H9 (cell line): ENCODE measurements at places on chromosomes 7 and 10. TPM values are rescaled to one million over a fixed set of nuclear protein-coding genes. Genes with fewer than 3 reads are reported as not detected.
A peak's percentile ranks its signal among the peaks of the same experiment; 100 is the strongest.

PNLIPRP2 gene
- 0.24 and 0.26 TPM in 2 replicates for total RNA-seq

ETV1 gene
- 68.5 and 71.8 TPM in 2 replicates for total RNA-seq

ALKBH4 gene
- 23.9 and 24.2 TPM in 2 replicates for total RNA-seq

TET1 gene
- total RNA-seq, result 52.1 and 53.4 TPM in 2 replicates

TEX47 gene
- total RNA-seq, result not detected in 2 replicates

CXCL12 gene
- total RNA-seq, result 28.3 and 29.5 TPM in 2 replicates

TUBAL3 gene
- not detected in 2 replicates for total RNA-seq

OLAH gene
- 0.31 and 0.48 TPM in 2 replicates for total RNA-seq

SPOCK2 gene
- 0.86 and 1.8 TPM in 2 replicates for total RNA-seq

BEND7 gene
- total RNA-seq, result 11.6 and 17.7 TPM in 2 replicates

RADIL gene
- 3.5 and 4.7 TPM in 2 replicates for total RNA-seq

ZPBP gene
- not detected in 2 replicates for total RNA-seq

NEUROD6 gene
- total RNA-seq, result not detected in 2 replicates

EVX1 gene
- not detected in 2 replicates for total RNA-seq

DIP2C gene
- total RNA-seq, result 7.6 and 7.9 TPM in 2 replicates

CRYGN gene
- total RNA-seq, result 0.79 and 1.8 TPM in 2 replicates

DENND2A gene
- total RNA-seq, result 7.3 and 8.2 TPM in 2 replicates

GRCh38 chr10:76034353-76035205, 603.2 kb downstream of the LRMDA start:
- no peak overlapping the region for H3K27ac ChIP-seq
- peaks cover 2% of the 10 kb centered on the region; the same call in 1 of the 2 replicates for H3K4me1 ChIP-seq
- no peak overlapping the region for H3K4me3 ChIP-seq
- peaks cover 6% of the 10 kb centered on the region for H3K36me3 ChIP-seq
- no peak for DNase-seq
- H3K27me3 ChIP-seq, result no peaks in the 10 kb centered on the region

- H3K27me3 ChIP-seq, result no peaks in the 10 kb centered on the region
- H3K4me3 ChIP-seq, result no peak overlapping the region
- no peaks in the 10 kb centered on the region for H3K4me1 ChIP-seq
- H3K27ac ChIP-seq, result no peak overlapping the region
These were observed 57.3 kb downstream of the ORC5 start for GRCh38 chr7:104150470-104150869.

- H3K27ac ChIP-seq, result no peak overlapping the region
- no peak overlapping the region for H3K4me3 ChIP-seq
- no peaks in the 10 kb centered on the region for H3K27me3 ChIP-seq
- H3K4me1 ChIP-seq, result peaks cover 3% of the 10 kb centered on the region; the same call in 1 of the 2 replicates
- no peak for DNase-seq
These were observed 4.3 kb upstream of the UPK3B start for GRCh38 chr7:76506081-76506440.

GRCh38 chr7:138837627-138838026, 39.6 kb upstream of the ATP6V0A4 start:
- no peaks in the 10 kb centered on the region for H3K4me1 ChIP-seq
- H3K36me3 ChIP-seq, result peaks cover 9% of the 10 kb centered on the region; the same call in 2 of the 3 replicates
- no peak overlapping the region for H3K4me3 ChIP-seq
- no peaks in the 10 kb centered on the region for H3K27me3 ChIP-seq
- H3K27ac ChIP-seq, result no peak overlapping the region

- DNase-seq, result no peak
- no peaks in the 10 kb centered on the region for H3K4me1 ChIP-seq
- no peak overlapping the region for H3K4me3 ChIP-seq
- no peaks in the 10 kb centered on the region for H3K27me3 ChIP-seq
- H3K36me3 ChIP-seq, result peaks cover 31% of the 10 kb centered on the region; the same call in 2 of the 3 replicates
These were observed 50.5 kb downstream of the MALSU1 start for GRCh38 chr7:23349484-23350157.

DNA sequence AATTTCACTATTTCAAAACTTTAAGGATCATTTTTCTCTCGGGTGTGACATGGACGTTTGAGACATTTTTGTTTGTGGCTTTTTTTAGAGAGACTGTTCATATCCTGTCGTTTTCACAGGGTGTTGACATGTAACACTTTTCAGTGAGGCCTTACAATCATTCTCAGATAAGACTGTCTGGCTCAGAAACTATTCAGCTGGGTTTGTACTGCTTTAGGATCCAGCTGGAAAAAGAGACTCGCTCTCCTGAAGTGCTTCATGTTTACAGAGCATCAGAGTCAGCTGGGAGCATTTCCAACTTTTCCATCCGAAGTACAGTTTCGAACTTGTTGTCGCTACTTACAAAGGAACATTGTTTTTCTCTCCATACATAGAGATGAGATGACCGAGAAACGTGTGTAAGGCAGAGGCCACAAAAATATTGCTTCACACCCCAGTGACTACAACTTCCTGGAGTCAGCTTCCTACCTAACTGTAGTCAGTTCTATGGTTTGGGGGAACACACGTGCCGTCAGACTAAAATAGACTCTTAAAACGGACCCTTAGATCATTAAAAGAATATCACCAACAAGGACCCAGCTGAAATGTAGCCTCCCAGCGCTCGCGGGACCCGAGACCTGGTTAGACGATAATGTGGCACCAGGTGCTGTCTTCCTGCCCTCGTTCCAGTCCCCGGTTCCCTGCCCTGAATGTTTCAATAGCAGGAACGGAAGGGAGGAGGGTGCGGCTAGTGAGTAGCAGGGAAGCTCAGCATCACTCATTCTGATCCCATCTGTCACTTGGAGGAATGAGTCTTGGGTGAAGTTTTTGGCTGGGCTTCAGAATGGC, 78.0 kb downstream of the MKI67 start:
- no peaks in the 10 kb centered on the region for H3K27me3 ChIP-seq
- no peaks in the 10 kb centered on the region for H3K36me3 ChIP-seq
- H3K27ac ChIP-seq, result no peak overlapping the region
- DNase-seq, result no peak

GRCh38 chr10:4186849-4187540, 402.0 kb upstream of the KLF6 start:
- no peaks in the 10 kb centered on the region for H3K27me3 ChIP-seq
- H3K4me1 ChIP-seq, result no peaks in the 10 kb centered on the region
- no peak overlapping the region for H3K27ac ChIP-seq
- no peaks in the 10 kb centered on the region for H3K36me3 ChIP-seq
- DNase-seq, result no peak

DNA sequence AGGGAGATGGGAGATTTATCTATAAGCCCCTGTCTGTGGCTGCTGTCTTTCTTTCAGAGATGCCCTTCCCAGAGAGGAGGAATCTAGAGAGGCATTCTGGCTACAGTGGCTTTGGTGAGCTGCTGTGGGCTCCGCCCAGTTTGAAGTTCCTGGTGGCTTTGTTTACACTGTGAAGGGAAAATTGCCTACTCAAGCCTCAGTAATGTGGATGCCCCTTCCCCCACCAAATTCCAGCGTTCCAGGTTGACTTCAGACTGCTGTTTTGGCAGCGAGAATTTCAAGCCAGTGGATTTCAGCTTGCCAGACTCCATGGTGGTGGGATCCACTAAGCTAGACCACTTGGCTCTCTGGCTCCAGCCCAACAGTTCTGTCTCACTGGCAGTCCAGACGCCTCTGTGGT, 951.6 kb downstream of the CCSER2 start:
- DNase-seq, result peak; percentile 46
- H3K36me3 ChIP-seq, result no peaks in the 10 kb centered on the region
- no peaks in the 10 kb centered on the region for H3K27me3 ChIP-seq
- no peaks in the 10 kb centered on the region; the same call in 1 of the 2 replicates for H3K4me1 ChIP-seq

DNA sequence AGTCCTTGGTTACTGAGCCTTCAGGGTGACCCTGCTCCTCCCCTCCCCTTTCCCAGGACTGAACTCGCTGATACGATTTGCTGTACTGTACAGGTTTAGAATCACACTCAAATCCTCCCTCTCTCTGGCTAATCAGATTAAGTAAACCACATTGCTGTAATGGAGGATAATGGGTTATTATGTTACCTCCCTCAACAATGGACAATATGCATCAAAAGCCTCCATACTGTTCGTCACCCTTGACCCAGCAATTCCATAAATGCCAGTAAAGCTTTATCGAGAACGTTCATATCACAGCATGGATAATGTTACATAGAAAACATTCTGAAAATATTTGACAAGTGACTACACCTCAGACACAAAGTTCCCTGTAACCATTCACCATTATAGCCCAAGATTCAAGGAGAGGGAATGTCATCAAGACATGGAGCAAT, 61.7 kb downstream of the FAM107B start:
- no peak for DNase-seq
- peaks cover 8% of the 10 kb centered on the region; the same call in 1 of the 2 replicates for H3K36me3 ChIP-seq
- H3K4me3 ChIP-seq, result no peak overlapping the region
- no peak overlapping the region for H3K27ac ChIP-seq
- H3K27me3 ChIP-seq, result no peaks in the 10 kb centered on the region
- H3K4me1 ChIP-seq, result no peaks in the 10 kb centered on the region; the same call in 1 of the 2 replicates

- H3K4me3 ChIP-seq, result peak overlapping the region; percentile 32
- peaks cover 7% of the 10 kb centered on the region; the same call in 1 of the 2 replicates for H3K4me1 ChIP-seq
- no peak overlapping the region for H3K27ac ChIP-seq
- peaks cover 55% of the 10 kb centered on the region for H3K27me3 ChIP-seq
- H3K36me3 ChIP-seq, result no peaks in the 10 kb centered on the region
These were observed 15.2 kb upstream of the KAZALD1 start for GRCh38 chr10:101046332-101047238.

DNA sequence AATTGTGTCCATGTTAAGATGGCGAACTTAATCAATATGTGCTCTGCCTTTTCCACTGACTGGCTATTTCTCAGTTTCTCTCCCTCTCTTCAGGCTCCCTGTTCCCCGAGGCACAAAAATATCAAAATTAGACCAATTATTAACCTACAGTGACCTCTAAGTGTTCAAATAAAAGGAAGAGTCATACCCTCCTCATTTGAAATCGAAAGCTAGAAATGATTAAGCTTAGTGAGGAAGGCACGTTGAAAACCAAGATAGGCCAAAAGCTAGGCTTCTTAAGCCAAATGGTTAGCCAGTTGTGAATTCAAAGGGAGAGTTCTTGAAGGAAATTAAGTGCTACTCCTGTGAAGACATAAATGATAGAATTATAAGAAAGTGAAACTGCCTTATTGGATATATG, 81.1 kb upstream of the MBL2 start:
- no peak overlapping the region for H3K4me3 ChIP-seq
- H3K27ac ChIP-seq, result no peak overlapping the region
- peaks cover 38% of the 10 kb centered on the region for H3K36me3 ChIP-seq
- no peak for DNase-seq
- no peaks in the 10 kb centered on the region for H3K4me1 ChIP-seq
- H3K27me3 ChIP-seq, result no peaks in the 10 kb centered on the region

DNA sequence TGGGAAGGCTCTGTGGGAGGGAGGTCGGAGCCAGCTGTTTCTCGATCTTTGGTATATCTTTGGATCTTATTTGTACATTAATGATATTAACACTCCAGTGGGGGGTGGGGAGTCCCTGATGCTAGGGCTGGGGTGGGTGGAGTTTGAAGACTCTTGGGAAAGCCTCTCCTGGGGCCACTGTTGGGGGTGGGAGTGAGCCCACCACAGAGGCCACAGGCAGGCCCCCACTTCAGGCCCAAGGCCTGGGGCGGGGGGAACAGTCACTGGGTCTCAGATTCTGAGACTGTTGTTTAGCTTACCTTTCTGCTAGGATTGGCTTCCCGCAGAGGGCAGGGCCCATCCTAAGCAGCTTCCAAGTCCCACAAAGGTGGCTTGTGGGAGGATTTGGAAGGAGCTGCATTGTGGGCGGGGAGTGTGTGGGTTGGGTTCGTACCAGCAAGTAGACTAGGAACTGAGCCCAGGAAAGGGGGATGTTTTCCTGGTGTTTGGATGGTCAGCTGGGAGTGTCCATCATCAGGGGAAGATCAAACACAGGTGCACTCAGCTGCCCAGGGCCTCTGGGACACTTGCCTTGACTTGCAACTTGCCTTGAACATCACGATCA, 11.9 kb downstream of the YKT6 start:
- no peak overlapping the region for H3K4me3 ChIP-seq
- H3K4me1 ChIP-seq, result no peaks in the 10 kb centered on the region
- DNase-seq, result no peak
- no peak overlapping the region for H3K27ac ChIP-seq
- H3K27me3 ChIP-seq, result no peaks in the 10 kb centered on the region
- peaks cover 49% of the 10 kb centered on the region for H3K36me3 ChIP-seq

GRCh38 chr7:9189703-9190102, 756.3 kb downstream of the NXPH1 start:
- no peaks in the 10 kb centered on the region; the same call in 1 of the 2 replicates for H3K4me1 ChIP-seq
- no peak overlapping the region for H3K27ac ChIP-seq
- H3K36me3 ChIP-seq, result no peaks in the 10 kb centered on the region
- no peak for DNase-seq
- H3K27me3 ChIP-seq, result no peaks in the 10 kb centered on the region

DNA sequence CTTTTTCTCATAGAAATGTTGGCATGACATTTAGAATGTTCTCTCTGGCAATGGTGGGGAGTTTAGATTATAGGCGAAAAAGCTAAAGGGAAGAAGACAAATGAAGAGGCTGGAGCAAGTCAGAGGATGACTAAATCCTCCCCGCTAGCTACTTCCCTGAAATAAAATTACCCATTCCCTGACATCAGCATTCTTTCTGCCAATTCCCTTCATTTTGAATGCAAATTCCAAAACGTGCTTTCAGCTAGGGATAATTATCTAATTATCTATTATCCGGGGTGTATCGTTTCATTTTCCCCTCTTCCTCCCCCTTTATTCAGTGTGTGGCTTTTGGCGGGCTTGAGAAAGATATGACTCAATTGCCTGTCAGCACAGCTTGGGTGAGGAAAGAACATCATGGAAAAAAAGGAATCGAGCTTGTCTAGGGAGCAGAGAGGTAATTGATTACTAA, 672.3 kb downstream of the TNS3 start:
- H3K27ac ChIP-seq, result no peak overlapping the region
- no peaks in the 10 kb centered on the region for H3K36me3 ChIP-seq
- no peak for DNase-seq
- no peaks in the 10 kb centered on the region for H3K27me3 ChIP-seq
- no peak overlapping the region for H3K4me3 ChIP-seq

GRCh38 chr7:1134951-1135350, 25.0 kb downstream of the ZFAND2A start:
- no peaks in the 10 kb centered on the region; the same call in 1 of the 2 replicates for H3K4me1 ChIP-seq
- no peak overlapping the region for H3K27ac ChIP-seq
- no peak for DNase-seq

DNA sequence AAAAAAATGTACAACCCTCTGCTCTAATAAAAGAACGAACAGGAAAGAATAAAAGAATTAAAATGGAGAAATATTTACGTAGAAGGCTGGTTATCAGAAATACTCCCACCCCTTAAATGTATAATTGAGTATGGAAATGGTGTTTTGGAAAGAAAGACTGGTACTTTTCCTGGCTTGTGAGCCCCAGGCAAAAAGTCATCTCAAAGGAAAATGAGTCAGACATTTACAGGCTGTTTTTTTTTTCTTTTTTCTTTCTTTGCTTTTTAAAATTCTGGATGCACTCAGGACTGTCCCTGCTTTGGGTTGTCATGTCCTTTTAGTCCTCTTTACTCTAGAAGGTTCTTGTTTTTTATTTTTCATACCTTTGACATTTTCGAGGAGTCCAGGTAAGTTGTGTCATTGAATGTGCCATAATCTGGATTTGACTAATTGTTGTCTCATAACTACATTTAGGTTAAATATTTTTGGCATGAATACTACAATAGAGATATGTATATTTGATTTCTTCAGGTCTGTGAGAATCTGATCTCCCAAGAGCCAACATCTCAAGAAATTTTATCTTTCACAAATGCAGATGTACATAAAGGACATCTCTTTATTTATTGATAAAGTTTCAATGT, 313.0 kb upstream of the GLI3 start:
- DNase-seq, result no peak
- no peak overlapping the region for H3K27ac ChIP-seq
- H3K4me1 ChIP-seq, result no peaks in the 10 kb centered on the region
- H3K4me3 ChIP-seq, result no peak overlapping the region

- no peak overlapping the region for H3K27ac ChIP-seq
- no peaks in the 10 kb centered on the region for H3K27me3 ChIP-seq
- H3K4me1 ChIP-seq, result no peaks in the 10 kb centered on the region
- no peaks in the 10 kb centered on the region for H3K36me3 ChIP-seq
- DNase-seq, result no peak
These were observed 80.1 kb downstream of the OSBPL3 start for GRCh38 chr7:24899905-24900304.
